Stimulated activated CD4-positive, alpha-beta T cell treated with anti-CD3 and anti-CD28 coated beads, Interleukin-1b, Interleukin-23, amount 100 ng/mL, for 48 hours (primary cell): ENCODE measurements at places on chromosomes 11 and 22.

DNA sequence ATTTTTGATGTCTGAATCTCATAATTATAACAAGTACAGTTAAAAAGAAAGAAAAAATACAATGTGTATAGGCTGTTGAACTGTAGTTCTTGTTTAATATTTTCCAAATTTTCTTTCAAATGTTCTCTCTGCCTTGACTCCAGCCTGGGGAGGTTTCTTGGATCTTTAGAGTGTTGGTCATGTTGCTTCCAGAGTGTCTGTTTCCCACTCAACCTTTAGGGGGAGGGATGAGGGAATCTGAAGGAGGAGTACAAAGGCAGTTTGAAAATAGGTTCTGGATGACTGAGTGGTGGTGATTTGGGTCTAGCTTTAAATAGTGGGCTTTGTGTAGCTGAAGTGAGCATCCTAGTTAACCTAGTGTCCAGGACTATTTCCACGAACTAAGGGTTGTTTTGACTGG, 2.0 kb downstream of the CTNND1 start:
- no peak for DNase-seq

DNA sequence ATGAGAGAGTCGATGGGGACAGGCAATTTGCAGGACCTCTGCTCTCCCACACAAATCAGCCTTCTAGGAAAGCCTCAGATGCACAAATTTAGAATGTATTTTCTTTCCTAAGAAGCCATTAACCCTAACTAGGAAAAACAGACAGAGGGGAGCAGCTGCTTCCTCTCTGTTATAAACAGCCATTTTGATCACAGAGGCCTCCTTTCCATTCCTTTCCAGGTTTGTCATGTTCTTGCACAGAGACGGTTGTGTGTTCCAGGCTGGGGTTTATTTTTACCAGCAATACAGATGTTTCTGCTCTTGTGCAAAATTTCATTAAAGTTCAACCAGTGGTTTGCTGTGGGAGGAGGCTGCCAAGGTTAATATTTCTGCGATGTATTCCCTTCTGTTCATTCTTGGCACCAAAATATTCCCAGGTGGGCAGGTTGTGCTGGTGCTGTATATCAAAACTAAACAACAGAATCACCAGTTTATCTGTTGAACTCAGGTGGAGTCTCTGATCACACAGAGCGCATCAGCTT, 90.2 kb downstream of the NAV2 start:
- no peak for DNase-seq

DNA sequence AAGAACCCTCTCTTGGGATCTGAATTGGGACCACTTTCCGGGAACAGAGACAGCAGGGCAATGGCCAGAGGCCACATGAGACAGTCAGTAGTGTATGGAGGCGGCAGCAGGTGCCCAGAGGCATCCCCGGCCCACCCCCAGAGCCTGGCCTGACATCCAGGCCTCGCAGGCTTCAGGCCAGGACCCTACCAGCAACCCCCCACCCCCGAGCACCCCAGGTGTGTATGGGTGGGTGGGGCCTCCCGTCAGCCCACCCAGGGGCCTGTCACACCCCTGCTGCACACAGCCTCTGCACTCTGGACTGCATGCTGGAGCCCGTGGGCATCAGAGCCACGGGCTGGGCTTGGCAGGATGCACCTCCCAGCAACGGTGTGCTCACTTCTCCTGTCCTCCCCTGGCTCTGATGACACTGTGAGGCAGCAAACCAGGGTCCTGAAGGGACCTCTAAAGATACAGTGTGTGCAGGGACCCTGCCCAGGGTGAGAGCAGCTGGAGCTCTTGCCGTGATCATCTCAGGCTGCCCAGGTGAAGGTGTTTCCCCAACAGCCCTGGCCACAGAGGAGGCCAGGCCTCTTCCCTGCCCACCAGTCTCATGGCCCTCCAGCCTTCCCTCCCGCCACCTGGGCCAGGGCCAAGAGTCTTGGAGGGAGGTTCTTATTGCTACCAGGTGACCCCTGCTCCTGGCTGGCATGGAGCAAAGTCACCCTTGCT, 88.8 kb upstream of the SEPTIN5 start:
- no peak for DNase-seq

GRCh38 chr11:115456019-115456418, 48.2 kb downstream of the CADM1 start:
- no peak for DNase-seq

DNA sequence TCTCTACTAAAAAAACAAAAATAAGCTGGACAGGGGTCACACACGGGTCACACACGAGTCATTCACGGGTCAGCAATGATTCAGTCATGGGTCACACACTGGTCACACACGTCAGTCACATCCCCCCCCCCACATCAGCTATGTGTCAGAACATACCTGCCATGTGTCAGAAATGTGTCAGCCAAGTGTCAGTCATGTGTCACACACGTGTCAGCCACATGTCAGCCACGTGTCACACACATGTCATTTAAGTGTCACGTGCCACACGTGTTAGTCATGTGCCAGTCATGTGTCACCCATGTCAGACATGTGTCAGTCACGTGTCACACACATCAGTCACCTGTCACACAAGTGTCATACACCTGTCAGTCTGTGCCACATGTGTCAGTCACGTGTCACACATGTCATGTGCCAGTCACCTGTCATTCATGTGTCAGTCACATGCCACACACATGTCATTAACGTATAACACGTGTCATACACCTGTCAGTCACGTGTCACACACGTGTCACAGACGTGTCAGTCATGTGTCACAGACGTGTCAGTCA, 28.7 kb upstream of the MMP20 start:
- DNase-seq, result peak; percentile 6

GRCh38 chr22:49281467-49282340, 546.0 kb downstream of the BRD1 start:
- DNase-seq, result no peak

- DNase-seq, result no peak
Observed at GRCh38 chr11:112631333-112631732, 329.9 kb upstream of the NCAM1 start.

- DNase-seq, result no peak
Observed at GRCh38 chr11:109819410-109819809, 273.8 kb upstream of the ZC3H12C start.

DNA sequence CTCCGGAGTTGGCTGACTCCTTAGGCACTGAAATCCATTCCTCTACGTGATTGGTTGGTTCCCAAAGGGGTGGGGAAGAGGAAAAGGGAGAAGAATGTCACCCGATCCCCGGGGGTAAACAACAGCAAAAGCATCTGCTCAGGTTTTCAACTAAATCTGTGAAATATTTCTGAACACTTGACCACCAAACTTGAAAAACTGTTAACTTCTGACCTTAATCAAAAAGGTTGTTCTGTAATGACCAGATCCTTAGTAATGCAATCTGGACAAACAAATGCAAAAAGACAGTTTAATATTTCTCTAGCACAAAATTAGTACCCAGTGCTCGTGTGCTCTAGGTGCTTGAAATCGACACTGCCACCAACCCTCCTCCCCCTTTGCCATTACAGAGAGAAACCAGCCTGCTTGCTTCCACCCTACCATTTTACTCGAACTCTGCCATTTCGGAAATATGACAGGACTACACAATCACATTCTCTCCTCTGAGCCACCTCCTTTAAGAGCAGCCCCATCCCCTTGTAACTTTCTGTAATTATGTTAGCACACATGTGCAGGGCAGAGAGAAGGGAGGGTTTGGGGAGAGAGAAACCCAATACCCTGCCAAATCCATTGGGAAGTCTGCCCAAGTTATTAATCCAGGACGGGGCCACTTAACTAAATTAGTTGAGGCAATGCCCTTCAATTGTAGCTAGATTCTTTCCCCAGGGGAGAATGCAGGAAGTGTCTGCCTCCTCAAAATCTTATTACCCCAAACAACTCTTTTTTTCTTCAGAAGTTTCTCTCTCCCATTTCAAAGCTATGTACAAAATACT, 113.8 kb downstream of the RBFOX2 start:
- DNase-seq, result no peak
